ENCODE measurements at places on chromosomes 3 and 15. TPM values are rescaled to one million over a fixed set of nuclear protein-coding genes. Genes with fewer than 3 reads are reported as not detected.

P3H2 gene
- 11.4 TPM for total RNA-seq

DNA sequence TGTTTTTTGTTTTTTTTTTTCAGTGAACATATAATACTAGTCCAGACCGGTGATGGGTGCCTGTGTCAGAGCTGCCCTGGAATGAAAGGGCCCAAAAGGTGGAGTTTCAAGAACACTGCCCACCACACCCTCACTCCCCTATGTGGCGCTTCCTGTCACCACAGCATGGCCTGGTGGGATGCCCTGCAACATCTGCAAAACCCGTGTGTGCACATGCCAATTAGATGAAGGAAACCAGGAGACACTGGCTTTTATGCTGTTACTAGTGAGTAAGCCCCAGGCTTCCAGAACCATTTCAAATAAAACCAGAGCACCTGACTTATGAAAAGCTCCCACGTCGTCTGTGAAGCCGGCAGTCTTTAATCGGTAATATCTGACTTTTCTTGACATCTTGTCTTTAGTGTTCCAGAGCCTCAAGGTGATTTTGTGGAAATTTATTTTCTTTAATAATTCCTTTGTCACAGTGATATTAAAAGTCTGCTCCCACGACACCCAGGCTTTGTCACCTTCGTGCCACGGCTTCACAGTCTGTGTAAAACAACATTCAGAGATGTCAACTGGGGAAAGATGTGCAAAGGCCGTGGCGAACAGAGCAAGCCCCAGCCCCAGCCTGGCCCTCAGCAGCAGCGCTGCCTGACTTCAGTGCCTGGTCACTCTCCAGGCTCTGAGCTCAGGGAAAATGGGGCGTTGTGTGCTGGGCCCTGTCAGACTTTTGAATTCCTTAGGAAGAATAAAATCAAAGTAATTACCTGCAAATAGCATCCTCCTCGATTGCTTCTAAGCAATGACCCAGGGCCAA lies 6.4 kb downstream of the CFAP92 start:
- no peak for DNase-seq

NAALADL2 gene
- 34.2 TPM for total RNA-seq

DNA sequence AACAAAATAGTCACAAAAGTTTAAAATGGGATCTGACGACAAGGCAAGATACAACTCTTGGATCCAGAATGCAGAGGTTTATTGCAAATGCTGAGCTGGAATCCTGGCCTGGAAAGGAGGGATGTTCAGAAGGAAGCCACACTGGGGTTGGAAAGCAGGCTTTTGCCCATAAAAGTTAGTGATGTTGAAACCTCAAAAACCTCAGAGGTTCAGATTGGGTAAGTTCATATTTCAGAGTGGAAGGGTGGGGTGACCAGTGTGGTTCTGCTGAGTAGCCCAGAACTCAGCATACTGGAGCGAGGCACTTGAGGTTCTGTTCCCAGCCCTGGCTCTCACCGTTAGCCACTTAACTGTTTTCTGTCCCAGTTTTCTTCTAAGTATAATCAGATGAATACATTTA lies 114.0 kb upstream of the OSTN start:
- no peak for DNase-seq

- peak; percentile 72 for DNase-seq
These were observed at the start of gene CELF6 for GRCh38 chr15:72319985-72320671. CELF6 (minus strand) TSS chr15:72320157; CDS start chr15:72319874, 283 bp downstream.

DNA sequence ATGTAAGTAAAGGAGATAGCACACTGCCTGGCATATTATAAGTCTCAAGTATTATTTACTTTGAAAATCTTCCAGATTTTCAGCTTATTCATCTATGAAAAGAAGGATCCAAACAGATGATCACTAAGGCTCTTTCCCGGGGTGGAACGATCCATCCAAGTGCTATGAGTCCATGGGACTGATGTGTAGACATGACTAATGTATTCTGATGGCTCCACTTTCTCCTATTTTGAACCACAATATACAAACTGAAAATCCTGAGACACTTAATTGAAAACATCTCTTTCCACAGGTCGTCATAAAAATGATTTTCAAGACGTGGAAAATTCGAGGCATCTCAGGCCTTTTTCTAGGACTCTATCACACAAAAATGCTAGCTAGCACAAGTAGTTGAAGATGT lies 33.4 kb upstream of the CHRM5 start:
- no peak for DNase-seq

MRAS gene
- total RNA-seq, result 31.7 TPM

CCDC39 gene
- total RNA-seq, result not detected

SMCO1 gene
- not detected for total RNA-seq

PIK3CB gene
- 28.9 TPM for total RNA-seq

ASB7 gene
- 13.4 TPM for total RNA-seq

JAGN1 gene
- total RNA-seq, result 30.7 TPM

WDR76 gene
- 3.0 TPM for total RNA-seq

- DNase-seq, result no peak
These were observed 396.6 kb downstream of the EPHB1 start for GRCh38 chr3:135191708-135192107.

TP63 gene
- 0.06 TPM for total RNA-seq

CEMIP gene
- total RNA-seq, result 1.6 TPM

SKOR1 gene
- 0.43 TPM for total RNA-seq

DNA sequence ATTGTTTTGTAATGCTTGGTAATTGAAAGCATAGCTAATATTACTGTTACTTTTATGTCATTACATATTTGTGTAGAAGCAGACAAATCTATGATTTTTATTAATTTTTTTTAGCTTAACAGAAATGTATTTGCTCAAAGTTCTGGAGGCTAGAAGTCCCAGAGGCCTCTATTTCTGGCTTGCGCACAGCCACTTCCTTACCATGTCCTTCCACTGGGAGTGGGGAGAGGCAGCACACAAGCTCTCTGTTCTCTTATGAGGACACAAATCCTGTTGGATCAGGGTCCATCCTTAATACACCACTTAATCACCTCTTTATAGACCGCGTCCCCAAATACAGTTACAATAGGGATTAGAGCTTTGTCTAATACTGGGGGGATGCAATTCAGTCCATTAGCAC lies 1061.4 kb downstream of the OTOL1 start:
- DNase-seq, result no peak

DNA sequence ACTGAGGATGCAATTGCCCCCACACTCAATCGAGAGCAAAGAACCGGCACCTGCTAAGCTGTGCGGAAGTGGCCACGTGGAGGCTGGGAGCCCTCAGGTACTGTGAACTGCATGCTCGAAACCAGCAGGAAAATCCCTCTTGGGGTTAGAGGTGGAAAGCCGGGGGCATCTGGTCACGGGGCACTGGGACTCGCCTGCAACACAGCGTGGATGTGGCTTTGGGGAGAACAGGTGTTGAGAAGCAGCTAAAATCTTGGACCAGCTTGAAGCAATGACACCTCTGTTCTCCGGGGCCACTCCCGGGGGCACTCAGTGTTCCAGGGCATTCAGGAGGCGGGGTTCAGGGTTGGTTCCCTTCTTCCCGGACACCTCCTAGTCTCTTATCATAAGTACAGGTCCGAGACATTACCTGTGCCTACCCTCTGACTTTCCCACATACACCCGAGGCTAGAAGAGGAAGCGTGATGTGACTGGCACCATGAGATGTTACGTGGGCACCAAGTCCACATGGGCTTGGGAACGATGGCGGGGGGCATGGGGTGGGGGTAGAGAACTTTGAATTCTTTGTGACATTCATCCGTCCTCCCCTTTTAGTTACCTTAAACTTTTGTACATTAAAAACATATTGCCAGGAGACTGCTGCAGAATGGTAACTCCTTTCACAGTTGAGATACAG lies 172.0 kb downstream of the ADAMTS17 start:
- no peak for DNase-seq

- DNase-seq, result no peak
These were observed 26.1 kb downstream of the RPL39L start for GRCh38 chr3:187112934-187113793.

- no peak for DNase-seq
These were observed 116.9 kb downstream of the CD47 start for GRCh38 chr3:107973961-107974360.

DNA sequence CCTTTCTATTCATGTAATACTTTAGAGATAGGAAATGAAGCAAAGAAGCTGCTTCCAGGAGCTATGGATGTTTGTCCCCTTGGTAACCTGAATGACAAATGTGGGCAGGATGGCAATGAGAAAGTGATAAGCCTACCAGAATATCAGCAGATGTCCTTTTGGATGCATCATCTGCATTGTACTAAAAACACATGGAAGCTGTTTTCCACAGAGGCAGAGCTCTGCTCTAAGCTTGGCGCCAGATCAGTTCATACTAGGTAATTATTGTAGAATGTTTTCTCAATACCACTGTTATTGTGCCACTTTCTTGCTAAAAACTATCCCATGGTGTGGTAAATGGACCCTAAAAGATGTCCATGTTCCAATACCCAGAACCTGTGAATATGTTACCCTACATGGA lies 100.2 kb downstream of the DTWD1 start:
- no peak for DNase-seq

GRCh38 chr3:194067949-194068362 lies 68.0 kb upstream of the HES1 start:
- no peak for DNase-seq

- DNase-seq, result no peak
These were observed 15.7 kb upstream of the RBP2 start for GRCh38 chr3:139491966-139492365.

- no peak for DNase-seq
These were observed 357.2 kb downstream of the CLSTN2 start for GRCh38 chr3:140292170-140292569.

GRCh38 chr3:25257026-25257425 lies 171.0 kb upstream of the RARB start:
- DNase-seq, result no peak

MYRIP gene
- 6.2 TPM for total RNA-seq

GRCh38 chr3:190205739-190206138 lies 85.0 kb upstream of the P3H2 start:
- DNase-seq, result no peak

GRCh38 chr3:189728915-189729314 lies 97.7 kb downstream of the TP63 start:
- DNase-seq, result no peak

DNA sequence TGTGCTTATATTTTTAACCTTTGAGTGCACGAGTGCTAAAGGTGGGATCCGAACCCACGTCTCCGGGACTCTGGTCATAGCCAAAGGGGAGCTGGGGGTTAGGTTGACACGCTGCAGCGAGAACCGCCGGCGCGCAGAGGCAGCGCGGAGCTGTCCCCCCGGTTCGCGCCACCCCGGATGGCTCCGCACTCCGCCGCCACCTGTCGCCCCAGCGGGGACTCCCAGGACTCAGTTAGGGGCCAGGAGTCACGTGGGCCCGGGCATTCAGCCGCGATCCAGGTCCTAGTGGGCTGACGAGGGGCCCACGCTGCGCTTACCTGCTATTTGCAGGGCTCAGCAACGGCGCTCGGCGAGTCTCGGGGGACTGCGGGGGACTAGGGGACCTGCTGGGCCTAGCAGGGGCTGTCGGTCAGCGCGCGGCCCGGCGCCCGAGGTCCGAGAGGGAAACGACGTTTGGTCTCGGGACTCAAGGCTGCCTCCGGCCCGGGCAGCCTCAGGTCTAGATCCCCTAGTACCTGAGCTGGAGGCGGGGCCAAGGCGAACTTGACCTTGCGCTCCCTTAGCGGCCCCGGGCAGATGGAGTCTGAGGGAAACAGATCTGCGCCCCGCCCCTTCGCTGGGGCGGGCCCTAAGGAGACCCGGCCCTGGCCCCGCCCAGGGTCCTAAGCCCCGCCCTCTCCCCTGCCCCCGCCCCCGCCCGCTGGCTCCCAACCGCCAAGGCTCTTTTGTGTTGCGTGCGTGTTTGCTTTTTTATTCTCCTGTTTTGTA lies at the start of gene NMNAT3:
NMNAT3 (minus strand) TSS at position 585 of the 768 bp plus-strand sequence. CDS start 50,248 bp downstream, outside the sequence.
- DNase-seq, result peak; percentile 88

DNA sequence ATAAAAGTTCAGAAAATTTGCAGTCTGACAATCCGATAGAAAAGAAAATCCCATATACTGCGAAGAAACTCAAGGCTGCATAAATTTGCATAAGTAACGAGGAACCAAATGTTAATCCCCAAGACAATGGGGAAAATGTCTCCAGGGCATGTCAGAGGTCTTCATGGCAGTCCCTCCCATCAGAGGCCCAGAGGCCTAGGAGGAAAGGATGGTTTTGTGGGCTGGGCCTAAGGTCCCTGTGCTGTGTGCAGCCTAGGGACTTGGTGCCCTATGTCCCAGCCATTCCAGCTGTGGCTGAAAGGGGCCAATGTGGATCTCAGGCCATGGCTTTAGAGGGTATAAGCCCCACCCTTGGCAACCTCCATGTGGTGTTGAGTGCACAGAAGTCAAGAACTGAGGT lies 21.3 kb upstream of the CCR4 start:
- DNase-seq, result no peak

- DNase-seq, result no peak
These were observed 25.8 kb downstream of the CHRM5 start for GRCh38 chr15:33994005-33994615.

DNA sequence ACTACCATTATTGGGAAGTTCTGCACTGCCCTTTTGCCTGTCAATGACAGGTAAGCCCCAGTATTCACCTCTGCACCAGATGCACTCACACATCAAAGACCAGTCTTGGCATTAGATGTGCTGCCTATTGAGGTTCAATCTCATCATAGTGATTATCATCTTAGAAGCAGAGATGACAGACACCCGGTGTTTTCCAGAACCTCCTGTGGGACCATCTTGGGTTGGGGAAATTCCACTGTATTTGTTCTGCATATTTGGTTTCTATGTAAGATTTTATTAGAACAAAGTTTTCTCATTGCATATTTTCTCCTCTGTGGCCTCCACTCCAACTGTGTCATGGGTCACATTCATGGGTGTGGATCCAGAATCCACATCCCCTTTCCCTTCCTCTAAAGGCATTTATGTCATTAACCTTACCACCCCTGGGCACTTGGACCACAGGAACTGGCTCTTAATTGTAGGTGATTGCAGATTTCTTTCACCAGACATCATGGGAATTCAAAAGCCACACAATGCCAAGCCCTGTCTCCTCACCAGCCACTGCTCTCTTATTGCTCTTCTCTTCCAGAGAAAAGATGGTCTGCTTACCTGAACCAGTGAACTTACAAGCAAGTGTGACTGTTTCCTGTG lies 31.2 kb downstream of the PLA1A start:
- DNase-seq, result no peak

- no peak for DNase-seq
These were observed 125.5 kb upstream of the FRMD4B start for GRCh38 chr3:69511361-69511760.

GRCh38 chr15:31483986-31484951 lies 157.6 kb downstream of the KLF13 start:
- DNase-seq, result no peak

CIB2 gene
- 4.0 TPM for total RNA-seq

GPD1L gene
- 31.1 TPM for total RNA-seq

TMEM212 gene
- not detected for total RNA-seq

- DNase-seq, result no peak
These were observed 33.5 kb downstream of the TGFBR2 start for GRCh38 chr3:30639937-30640336.

PARP3 gene
- total RNA-seq, result 25.4 TPM

DNA sequence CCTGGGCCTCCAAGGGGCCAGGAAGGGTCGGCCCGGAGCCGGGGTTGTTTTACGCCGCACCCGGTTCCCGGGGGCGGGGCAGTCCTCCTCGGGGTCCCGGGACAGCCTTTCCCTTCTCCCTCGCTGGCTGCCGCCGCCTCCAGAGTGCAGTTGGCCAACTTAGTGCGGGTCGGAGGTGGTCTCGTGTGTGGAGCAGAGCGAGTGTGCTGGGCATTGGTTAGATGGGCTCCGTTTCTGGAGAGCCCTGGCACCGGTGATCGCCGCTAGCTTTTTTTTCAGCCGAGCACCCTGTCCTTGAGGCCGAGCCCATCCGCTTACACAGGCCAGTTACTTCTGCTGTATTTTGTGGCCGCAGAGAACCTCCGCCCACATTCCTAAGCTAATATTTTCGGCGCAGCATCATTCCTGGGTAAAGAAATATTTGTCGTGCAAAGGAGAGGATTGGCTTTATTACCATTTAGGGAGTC lies 585 bp downstream of the KIF23 start:
- DNase-seq, result peak; percentile 53

TMCO5A gene
- total RNA-seq, result 0.14 TPM
